ENCODE measurements at places on chromosomes 3 and 15. TPM values are rescaled to one million over a fixed set of nuclear protein-coding genes. Genes with fewer than 3 reads are reported as not detected.

The NUP210 gene
- 186 TPM for total RNA-seq

The EPHB1 gene
- 2.2 TPM for total RNA-seq

The RHCG gene
- not detected for total RNA-seq

The ZNF660 gene
- total RNA-seq: 0.30 TPM

The TARS3 gene
- 11.8 TPM for total RNA-seq

The CYP1A1 gene
- total RNA-seq: 1.2 TPM

The CD80 gene
- 47.0 TPM for total RNA-seq

The LIPH gene
- total RNA-seq: not detected

The MESP2 gene
- total RNA-seq: not detected

The CELSR3 gene
- 20.9 TPM for total RNA-seq

The HTR3E gene
- not detected for total RNA-seq

The NRROS gene
- total RNA-seq: 37.5 TPM

The GOLGA6B gene
- not detected for total RNA-seq

The MIX23 gene
- total RNA-seq: 48.9 TPM

The ITIH4 gene
- 18.0 TPM for total RNA-seq
